Neural progenitor cell (in vitro differentiated cells): ENCODE measurements at places on chromosomes 7 and 10. TPM values are rescaled to one million over a fixed set of nuclear protein-coding genes. Genes with fewer than 3 reads are reported as not detected.

The AQP1 gene
- total RNA-seq = 0.87 TPM in 1 of 2 replicates, not detected in the other

DNA sequence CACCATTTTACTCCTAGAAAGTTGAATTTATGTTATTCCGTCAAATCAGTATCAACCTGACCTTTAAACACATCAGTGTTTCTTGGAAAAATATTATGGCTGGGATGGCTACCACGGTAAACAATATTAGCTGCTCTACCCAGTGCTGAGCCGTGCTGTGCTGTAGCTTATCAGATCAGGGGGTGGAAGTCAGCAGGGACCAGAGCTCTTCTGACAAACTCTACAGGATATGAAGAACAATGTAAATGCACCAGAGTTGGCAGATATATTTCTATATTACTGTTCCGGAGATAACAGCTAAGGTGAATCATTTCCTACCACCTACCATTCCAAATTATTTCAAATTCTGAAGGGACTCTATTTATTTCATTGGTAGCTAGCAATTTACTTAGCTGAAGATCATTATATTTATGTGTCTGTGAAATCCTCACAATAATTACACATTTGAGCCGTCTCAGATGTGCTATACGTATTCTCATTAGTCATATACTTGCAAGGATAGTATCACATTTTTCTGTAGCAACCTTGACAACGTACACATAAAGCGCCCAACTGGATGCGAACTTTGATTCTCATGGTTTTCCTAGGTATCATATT, 76.5 kb downstream of the TEX36 start:
- no peak for DNase-seq

DNA sequence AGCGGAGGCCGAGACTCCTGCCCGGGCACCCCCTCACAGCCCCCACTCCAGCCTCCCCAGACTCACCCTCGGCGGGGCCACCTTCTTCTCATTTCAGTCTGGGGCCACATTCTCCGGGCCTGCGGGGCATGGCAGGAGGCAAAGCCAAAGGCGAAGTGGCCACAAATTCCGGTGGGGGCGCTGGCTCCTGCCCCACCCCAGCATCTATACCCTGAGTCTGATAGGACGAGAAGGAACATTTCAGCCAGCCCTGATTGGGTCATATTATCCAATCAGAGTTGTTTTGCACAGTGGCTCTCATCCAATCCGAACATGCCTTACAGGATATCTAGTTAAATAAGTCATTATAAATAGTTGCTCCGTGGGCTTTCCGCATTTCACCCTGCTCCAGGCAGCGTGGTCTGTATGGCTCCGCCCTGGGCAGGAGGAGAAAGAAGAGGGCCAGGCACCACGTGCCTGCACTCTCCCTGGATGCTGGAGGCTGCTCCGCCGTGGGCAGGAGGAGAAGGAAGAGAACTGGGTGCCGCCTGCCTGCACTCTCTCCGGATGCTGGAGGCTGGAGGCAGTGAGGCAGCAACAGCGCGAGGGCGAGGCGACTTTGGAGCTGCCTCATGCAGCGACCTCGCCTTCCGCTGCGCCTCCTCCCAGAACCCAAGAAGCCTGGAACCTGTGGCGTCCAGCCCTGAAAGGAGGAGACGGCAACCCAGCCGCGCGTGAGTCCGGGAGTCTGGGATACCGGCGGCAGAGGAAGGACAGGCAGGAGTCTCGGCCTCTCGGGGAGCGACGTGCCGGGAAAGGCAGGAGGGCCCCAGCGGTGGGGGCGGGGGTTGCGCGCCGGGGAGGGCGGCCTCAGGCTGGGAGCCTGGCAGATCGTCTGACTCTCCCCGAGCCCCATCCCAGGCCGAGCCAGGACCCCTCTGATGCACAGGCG, 162.9 kb downstream of the ZNF33B start:
- DNase-seq = no peak

DNA sequence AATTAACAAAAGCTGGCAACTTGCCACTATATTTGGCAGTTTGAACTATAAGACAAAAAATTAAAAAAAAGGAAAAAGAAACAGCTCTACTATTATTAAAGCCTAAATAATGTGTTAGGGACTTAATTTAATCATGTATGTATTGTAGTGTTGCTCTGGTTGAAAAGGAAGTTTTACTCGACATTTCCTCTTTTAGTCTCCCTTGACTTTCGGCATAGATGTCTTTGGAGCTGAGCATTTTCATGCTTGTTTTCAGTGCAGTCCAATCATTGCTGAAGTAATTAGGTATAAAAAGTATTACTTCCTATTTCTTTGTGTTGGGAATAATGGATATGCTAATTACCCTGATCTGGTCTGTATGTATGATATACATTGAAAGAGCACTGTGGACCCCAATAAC, 216.8 kb upstream of the KLF6 start:
- DNase-seq = no peak

GRCh38 chr7:68146983-68147382, 1150.3 kb downstream of the TYW1 start:
- no peak for DNase-seq

DNA sequence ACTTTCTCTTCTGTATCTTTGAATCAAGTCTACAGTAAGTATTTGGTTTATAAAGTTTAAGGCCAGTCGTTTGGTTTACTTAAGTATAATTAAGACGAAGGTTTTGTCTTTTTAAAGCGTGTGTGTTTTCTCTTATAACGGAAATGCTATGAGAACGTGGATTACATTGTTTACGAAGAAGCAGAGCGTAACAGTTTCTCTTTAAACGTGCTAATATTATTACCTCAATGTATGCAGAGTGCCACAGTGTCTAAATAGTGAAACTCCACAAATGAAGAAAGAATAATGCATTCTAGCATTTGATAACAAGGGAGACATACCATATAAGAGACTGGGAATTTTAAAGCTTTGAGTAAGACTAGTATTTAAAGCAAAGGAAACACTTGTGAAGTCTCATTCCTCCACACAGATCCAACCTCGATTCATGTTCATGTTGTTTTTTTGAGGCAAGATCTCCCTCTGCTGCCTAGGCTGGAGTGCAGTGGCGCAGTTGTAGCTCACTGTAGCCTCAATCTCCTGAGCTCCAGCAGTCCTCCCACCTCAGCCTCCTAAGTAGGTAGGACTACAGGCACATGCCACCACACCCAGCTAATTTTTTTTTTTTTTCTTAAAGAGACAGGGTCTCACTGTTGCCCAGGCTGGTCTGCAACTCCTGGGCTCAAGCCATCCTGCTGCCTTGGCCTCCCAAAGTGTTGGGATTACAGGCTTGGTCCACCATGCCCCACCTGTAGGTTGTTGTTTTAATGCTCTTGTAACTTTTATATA, 75.1 kb downstream of the ANKRD61 start:
- DNase-seq = peak; percentile 11

The NME8 gene
- total RNA-seq = 0.34 and 9.0 TPM in 2 replicates

- no peak for DNase-seq
Measured at GRCh38 chr7:45174328-45174610, 16.7 kb downstream of the RAMP3 start.

- DNase-seq = no peak
Measured at GRCh38 chr10:49050366-49050765, 65.0 kb downstream of the VSTM4 start.

DNA sequence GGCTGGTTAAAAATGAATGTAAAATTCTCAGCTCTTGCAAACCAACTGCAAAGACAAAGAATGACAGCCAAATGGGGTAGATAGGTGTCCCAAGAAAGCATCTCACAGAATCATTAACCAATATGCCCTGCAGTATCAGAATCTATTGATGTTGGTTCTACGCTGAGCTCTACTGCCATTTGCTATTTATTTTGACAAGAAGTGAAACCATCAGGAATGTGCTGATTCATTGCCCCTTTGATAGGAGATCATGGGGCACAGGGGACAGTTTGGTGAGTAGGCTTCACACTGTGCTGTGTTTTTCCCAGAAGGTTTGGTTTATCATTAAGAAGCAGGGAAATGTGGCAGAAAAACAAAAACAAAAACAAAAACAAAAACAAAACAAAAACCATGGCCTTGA, 19.4 kb upstream of the CDC14C start:
- no peak for DNase-seq

- no peak for DNase-seq
Measured at GRCh38 chr7:97204821-97205220, 87.3 kb downstream of the SDHAF3 start.

DNA sequence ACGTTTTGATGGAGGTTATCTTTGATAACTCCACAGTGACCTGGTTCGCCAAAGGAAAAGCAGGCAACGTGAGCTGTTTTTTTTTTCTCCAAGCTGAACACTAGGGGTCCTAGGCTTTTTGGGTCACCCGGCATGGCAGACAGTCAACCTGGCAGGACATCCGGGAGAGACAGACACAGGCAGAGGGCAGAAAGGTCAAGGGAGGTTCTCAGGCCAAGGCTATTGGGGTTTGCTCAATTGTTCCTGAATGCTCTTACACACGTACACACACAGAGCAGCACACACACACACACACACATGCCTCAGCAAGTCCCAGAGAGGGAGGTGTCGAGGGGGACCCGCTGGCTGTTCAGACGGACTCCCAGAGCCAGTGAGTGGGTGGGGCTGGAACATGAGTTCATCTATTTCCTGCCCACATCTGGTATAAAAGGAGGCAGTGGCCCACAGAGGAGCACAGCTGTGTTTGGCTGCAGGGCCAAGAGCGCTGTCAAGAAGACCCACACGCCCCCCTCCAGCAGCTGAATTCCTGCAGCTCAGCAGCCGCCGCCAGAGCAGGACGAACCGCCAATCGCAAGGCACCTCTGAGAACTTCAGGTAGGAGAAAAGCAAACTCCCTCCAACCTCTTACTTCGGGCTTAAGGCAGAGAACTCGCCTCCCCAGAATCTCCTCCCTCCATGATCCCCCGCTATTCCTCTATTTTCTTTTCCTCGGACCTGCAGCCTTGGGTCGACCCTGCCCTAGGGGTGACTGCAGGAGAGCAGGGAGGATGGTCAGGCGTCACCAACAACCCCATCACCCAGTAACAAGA, at the start of gene SERPINE1:
Gene SERPINE1 (plus strand): TSS at position 454 of the 809 bp plus-strand sequence. CDS start 1,290 bp downstream, outside the sequence.
- DNase-seq = peak; percentile 75

DNA sequence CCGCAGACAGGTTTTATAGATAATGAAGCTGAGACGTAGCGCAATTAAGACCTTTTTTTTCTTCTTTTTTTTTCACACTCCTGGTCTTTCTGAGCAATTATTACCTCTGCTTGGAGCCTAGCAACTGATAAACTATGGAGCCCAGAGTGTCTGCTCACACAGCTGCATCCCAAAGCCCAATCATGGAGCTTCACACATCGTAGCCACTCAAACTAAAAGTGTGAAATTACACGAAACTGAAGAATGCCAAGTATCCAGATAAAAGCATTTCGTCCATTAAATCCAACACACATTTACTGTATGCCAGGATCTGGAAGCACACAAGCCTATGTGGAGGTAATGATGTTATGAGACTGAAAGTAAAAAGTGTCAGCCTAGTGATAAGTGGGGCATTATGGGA, 97.6 kb downstream of the NRP1 start:
- DNase-seq = no peak

DNA sequence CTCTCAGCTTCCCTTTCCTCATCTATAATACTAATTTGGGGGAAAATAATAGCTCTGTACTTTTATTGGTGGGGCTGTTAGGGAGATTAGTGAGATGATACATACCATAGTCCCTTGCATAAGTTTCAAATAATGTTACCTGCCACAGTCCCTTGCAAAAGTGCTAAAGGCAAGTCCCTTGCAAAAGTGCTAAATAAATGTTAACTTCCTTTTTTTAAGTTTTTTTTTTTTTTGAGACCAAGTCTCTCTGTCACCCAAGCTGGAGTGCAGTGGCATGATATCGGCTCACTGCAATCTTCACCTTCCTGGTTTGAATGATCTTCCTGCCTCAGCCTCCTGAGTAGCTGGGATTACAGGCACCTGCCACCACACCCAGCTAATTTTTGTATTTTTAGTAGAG, 43.4 kb upstream of the SRGN start:
- no peak for DNase-seq

DNA sequence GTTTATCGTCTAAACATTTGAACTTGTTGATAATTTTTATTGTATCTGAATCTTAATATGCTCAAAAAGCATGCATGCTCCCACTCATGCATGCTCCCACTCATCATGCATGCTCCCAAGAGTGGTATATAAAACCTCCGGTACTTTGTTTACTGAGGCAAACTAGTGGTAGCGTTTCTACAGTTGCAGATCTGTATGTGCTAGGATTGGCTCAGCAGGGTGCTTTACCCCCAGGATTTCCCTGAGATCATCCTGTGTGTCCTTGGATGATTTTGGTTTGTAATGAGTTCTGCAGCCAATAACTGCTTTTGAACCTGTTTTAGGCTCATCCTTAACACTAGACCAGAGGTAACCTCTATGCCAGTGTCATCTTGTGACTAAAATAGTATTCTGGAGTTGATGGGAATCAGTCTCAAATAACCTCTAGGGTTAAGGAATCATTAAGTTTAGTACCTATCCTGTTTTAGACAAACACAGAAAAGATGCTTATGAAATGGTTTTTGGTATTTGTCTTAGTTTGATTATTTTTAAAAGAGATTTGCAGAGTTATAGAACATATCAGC, 40.4 kb downstream of the PHTF2 start:
- peak; percentile 36 for DNase-seq

The RBM20 gene
- 0.28 and 0.32 TPM in 2 replicates for total RNA-seq

- DNase-seq = no peak
Measured at GRCh38 chr10:125054669-125055268, 105.6 kb downstream of the CTBP2 start.

DNA sequence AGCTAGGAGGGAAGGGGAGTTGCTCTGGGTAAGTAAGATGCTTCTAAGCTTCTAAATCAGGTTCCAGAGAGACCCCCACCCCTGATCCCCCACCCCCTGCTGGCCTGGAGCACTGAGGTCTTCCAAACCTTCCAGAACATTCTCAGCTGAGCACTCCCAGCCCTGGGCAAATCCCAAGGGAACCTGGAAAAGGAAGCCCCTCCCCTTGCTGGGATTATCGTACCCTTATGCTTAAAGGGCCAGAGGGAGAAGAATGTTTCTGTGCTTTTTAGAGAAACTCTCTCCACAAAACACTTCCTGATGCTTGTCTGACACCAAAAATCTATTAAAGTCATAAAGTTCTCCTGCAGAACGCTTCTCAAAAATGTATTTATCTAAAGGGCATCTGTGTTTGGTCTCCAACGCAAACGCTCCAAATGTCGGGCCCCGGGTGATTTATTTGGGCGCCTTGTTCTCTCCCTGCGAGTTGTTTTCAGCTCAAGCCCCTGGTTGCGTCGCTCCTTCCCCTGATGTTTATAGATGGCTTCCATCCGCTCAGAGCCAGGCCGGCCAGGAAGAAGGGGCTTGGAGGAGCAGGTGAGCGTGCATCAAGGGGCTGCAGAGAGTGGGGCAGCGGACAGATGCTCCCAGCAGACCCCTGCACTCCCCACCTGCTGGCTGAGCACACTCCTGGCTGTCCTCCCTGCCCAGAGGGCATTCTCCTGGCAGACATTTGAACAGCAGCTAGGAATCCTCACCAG, 8.2 kb upstream of the RET start:
- no peak for DNase-seq

GRCh38 chr7:155203882-155204691, 93.6 kb upstream of the INSIG1 start:
- DNase-seq = no peak

The CDK1 gene
- total RNA-seq = 291 and 421 TPM in 2 replicates

The SPDYE11 gene
- not detected in 2 replicates for total RNA-seq

GRCh38 chr10:3719024-3719843, 65.8 kb downstream of the KLF6 start:
- DNase-seq = no peak
